GOT3 (cell line): ENCODE measurements at places on chromosomes 13 and 19.
A peak's percentile ranks its signal among the peaks of the same experiment; 100 is the strongest.

DNA sequence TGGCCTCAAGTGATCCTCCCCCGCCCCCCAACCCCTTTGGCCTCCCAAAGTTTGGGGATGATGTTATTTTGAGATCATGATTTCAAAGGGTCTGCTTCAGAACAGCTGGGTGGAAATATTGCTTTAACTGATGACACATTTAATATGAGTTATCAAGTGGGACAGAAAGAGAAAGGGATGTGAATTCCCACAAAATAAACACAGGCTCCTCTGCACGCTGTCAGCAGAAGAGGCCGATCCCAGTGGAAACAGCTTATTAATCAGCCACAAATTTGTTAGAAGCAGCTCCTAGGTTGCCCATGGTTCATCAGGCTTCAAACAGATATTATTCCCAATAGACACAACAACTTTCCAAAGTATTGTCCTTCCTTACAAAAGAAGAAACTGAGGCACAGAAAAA is 4.7 kb downstream of the DCLK1 start:
- no peak for DNase-seq

DNA sequence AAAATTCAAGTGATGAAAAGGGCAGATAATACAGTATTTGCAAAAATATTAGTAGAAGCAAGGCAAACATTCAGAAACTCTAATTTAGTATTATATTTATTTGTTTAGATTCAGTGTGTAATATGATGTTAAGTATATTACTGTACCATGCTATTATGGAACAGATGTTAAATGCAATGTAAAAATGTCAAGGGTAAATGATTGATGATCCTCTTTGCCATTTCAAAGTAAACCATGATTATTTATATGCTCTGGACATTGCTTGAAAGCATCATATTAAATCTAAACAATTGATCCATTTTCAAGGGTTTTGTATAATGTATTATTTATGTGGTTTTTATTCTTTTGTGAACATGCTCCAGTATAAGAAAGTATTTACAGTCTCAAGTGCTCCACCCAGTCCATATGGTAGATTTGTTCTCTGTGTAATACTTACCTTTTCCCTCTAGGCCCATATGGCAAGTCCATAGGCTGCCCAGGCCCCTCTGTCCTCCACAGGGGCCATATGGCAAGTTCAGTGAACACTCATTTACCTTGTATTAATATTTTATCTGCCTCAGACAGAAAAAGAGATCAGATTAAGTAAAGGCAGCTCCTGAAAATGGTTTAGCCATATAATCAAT is 353.5 kb downstream of the DACH1 start:
- no peak for DNase-seq

GRCh38 chr13:80341101-80341755 is at the start of gene SPRY2:
TSS of gene SPRY2 (minus strand) at chr13:80341126. CDS start at chr13:80337705, 3,421 bp downstream.
- peak; percentile 84 for DNase-seq

DNA sequence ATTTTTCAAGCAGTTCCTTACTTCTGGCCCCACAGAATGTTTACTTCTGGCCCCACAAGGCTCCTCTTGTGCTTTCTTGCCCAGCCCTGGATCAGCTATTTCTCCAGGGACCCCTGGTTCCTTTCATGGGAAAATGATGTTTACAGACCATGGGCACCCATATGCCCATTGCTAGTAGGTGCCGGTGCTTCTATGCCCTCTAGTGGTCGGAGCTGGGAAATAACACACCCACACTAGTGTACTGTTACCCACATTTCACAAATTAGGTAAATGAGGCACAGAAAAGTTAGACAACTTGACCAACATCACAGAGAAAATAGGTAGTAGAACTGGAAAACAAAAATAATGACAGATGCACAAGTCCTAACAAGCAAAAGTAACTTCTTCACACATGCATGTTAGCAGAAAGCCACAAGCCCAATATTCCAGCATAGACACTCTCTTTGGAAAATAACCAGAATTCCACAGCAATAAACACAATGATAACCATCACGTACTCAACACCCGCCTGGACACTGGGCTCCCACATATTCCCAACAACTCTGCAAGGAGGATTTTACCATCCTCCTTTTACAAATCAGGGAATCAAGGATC is 1.3 kb upstream of the CEACAM6 start:
- no peak for DNase-seq

DNA sequence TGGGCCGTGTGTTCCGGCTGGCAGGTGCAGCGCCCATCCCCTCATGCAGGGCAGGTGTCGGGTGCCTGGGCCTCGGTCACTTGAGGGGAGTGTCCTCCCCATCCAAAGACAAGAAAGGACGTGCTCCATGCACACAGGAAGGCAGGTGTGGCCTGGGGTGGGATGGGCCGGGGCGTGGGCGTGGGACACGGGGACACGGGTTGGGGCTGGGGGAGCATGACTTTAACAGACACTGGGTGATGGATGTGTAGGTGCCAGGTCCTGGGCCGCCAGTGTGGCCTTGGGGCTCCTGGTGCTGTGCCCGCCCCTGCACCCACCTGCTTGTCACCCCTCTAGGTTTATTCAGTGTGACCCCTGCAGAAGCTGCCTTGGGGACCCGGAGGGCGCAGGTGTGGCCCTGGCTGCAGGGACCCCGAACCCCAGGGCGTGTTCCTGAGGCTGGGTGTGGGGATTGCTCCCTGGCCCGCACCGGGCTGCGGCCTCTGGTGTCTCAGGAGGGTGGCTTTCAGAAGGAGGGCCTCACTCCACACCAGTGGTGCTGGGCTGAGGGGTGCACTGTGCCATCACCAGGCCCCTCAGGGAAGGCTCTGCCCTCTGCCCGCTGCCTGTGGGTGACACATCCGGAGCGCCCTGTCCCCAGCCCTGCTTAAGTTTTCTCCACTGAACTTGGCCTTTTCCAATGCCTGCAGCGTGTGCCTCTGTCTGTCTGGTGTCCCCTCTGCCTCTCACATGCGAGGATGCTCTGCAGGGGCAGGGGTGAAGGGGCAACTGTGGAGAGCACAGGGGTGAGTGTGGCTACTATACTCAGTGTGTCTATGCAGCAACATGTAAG is 5.2 kb downstream of the TMEM255B start:
- DNase-seq: no peak

GRCh38 chr19:47404334-47405196 is 14.8 kb downstream of the MEIS3 start:
- no peak for DNase-seq

DNA sequence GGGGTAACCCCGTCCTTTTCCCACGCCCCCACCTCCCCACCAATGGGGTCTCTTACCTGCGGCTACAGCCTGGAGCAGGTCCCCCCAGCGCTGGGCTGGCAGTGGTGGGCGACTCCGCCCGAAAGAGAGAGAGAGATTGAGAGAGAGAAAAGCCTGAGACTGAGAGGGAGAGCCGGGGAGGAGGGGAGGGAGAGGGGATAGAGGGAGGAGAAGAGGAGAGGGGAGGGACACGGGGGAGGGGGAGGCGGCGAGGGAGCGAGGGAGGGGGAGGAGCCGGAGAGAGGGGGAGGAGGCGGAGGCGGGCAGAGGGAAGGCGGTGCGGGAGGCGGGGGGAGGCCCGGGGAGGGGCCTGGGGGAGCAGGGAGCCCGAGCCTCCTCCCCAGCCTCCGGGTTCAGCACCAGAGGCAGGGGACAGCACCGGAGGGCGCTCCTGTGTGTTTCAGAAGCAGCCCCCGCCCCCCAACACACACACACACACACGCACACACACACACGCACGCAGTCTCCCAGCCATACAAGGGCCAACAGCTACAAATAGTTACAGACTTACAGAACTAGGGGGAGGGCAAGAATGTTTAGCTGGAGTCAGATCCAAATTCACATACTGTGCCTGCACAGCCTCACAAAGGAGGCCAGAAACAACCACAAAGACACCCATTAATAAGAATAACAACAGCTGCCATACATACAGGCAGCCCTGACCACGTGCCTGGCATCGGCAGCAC is at the start of gene SLC8A2:
TSS of gene SLC8A2 (minus strand) at position 161 of the 725 bp plus-strand sequence. CDS start 5,490 bp downstream, outside the sequence.
- DNase-seq: no peak

GRCh38 chr13:79799059-79799867 is 318.3 kb downstream of the NDFIP2 start:
- no peak for DNase-seq

DNA sequence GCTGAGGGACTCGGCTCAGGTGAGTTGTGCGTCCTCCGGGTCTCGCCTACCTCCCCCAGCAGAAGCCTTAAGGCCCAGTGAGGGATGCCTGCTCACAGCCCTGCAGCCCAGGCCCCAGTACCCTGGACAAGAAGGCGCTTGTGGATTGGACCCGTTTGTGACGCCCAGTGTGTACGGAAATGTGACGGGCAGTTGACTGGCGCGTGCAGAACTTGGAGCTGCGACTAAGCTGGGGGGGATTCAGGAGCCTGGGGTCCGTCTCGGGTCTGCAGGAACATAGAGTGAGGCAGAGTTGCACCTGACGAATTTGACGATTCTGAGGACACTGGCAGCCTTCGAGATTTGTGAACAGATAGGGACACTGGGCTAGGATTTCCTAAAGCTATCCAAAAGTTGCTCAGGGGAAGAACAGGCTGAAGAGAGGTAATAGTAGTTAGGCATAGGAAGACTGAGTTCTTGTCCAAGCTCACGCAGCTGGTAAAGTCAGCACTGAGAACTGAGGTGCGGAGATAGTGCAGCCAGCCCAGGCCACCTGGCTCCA is 519 bp downstream of the ZNF551 start:
- no peak for DNase-seq

GRCh38 chr13:87889254-87889653 is 218.1 kb downstream of the SLITRK5 start:
- DNase-seq: no peak

- DNase-seq: no peak
Measured at GRCh38 chr13:84121456-84121855, 239.2 kb upstream of the SLITRK1 start.

DNA sequence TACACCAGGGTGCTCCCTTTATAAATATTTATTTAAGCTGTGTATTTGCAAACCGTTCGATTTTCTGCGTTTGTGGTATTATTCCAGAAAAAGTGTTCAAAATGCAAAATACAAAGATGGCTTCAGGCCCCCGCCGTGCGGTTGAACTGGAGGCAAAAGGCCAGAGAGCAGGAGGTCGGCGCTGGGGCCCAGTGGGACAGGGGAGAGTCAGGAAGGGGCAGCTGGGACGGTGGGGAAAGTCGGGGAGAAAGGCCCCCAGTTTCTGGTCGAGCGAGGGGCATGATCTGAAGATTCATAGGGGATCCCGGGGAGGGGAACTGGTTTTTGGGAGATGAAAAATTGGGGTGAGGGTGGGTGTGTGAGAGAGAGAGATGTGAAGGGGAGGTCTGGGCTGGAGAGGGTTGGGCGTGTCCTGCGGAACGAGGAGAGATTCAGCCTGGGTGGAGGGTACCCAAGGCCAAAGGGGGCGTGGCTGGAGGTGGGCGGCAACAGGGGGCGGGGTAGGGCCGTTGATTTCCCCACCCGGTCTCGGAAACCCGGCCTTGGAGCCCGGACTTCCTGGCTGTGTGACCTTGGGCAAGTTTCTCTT is 678 bp downstream of the ISOC2 start:
- no peak for DNase-seq

- no peak for DNase-seq
Measured at GRCh38 chr13:57546942-57547341, 84.6 kb upstream of the PCDH17 start.

GRCh38 chr19:9166846-9167245 is 11.9 kb upstream of the OR7D2 start:
- no peak for DNase-seq

GRCh38 chr13:108302279-108302678 is 32.8 kb downstream of the TNFSF13B start:
- DNase-seq: no peak

DNA sequence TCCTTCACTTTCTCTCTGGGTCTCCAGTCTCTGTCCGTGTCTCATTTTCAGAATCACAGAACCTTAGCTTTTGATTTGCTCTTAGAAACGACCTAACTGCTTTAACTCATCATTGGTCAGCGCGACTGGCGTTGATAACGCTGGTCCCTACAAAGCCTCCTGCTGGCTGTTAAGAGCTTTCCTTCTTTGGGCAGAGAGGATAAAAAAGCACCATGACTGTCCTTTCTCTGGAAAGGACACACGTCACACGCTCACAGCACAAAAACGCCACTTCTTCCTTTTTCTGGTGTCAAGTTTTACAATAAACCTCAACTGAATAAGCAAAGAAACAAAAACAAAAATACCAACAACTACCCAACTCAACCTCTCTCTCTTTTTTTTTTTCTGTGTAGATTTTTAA is 1.7 kb upstream of the KLK12 start:
- no peak for DNase-seq

- DNase-seq: no peak
Measured at GRCh38 chr19:50266896-50267295, 62.3 kb downstream of the KCNC3 start.

DNA sequence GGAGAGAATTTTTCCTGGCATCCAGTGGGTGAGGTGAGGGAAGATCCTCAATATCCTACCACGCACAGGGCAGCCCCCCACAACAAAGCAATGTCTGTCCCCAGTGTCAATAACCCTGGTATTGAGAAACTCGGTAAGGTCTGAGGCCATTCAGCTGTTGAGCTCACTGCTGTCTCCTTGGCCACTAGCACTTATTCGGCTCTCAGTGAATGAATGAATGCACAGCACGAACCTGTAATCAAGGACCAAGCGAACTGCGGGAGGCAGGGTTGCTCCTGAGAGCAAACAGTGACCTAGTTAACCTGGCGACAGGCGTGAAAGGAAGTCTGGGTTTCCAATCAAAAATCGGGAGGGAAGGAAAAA is 640 bp downstream of the ZSCAN5A start:
- no peak for DNase-seq

DNA sequence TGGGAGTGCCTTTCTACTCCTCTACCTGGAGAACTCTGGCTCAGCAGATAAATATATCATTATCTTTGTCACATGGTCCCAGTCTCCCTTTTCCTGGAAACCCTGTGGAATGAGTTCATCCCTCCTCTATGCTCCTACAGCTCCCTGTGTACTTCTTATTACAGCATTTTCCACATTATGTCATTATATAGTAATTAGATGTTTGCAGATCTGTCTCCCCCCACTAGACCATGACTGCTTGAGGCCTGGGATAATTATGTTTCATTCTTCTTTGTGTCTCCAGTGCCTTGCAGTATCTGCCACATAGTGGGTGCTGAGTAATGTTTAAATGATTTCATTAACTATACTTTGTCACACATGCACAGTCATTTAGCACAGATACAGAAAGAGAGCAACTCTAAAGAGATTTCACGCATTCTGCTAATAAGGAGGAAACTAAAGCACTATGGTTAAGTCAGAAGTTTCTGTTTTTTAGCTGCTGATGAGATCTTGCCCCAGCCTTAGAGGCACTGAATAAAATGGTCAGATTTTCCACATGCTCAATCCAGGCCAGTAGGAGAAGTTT is 66.1 kb upstream of the DIAPH3 start:
- no peak for DNase-seq

DNA sequence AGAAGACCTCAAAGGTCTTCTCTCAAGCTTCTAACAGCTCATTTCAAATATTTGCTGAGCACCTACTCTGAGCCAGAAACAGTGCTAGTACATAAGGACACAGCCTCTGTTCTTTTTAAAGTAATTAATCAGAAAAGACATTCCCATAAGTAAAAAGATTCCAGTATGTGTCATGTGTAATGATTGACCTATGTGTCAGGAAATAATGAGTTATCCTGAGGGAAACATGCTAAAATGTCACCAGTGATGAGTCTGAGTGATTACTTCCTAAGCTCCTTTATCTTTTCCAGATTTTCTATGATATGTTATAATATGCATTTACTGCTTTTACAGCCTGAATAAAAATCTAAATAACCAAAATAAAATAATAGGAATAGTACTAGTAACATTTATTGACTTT is 107.6 kb downstream of the SLC25A15 start:
- DNase-seq: no peak
